ENCODE measurements at places on chromosomes 2 and 18.

DNA sequence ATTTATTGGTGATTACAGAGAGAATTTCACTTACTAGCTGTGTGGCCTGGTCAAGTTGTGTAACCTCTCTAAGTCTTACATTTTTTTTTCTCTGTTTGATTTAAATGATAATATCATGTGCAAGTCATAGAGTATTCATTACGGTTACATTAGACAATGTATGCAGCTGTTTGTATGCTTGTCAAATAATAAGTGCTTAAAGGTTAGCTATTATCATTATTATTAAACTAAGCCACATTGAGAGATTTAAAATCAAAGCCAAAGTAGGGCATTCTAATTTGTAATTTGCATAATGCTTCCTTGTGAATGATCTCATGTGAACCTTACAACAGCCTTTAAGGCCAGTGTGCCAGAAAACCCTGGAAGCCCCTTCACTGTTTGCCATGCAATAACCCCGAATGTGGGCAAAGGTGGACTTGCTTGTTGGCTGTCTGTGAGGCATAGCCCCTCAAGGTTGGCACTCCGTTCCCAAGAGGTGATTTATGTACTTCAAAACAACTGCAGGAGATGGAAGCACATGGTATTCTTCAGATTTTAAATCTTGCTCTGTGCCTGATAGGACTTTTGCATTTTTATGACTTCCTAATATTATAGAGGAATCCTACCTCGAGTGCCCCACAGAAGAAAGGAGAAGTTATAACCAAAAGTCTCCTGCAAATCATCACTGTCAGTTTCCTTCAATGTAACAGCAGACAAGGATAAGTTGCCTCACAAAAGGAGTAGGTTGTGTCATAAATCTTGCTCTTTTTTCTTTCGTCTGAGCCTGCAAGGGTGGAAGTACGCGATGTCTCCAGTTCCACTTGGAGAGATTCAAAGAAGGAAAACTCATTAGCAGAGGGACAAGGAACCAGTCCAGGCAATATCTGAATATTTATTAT, 272.0 kb downstream of the TGIF1 start:
- no peak for DNase-seq

DNA sequence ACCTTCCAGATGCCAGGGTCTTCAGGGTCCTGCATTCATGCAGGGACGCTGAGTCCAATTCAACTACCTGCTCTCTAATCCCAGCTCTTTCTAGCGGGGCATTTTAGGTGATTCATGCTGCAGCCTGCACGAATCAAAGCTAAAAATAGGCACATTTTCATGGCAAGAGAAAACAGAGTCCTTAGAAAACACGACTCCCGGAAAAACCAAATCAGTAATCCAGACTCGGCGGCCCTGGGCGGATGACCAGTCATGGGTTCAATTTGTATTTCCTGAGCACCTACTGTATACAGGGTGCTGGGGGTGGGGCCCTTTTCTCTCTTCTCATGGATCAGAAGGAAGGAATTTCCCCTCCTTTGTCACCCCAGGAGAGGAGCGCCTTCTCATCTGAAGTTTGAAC, 64.4 kb downstream of the LONRF2 start:
- no peak for DNase-seq

GRCh38 chr2:182854375-182855105, 11.9 kb downstream of the FRZB start:
- DNase-seq, result no peak

- DNase-seq, result no peak
Measured at GRCh38 chr18:58279504-58280175, 235.6 kb downstream of the NEDD4L start.

- DNase-seq, result no peak
Measured at GRCh38 chr2:237704501-237705434, 77.4 kb downstream of the LRRFIP1 start.

DNA sequence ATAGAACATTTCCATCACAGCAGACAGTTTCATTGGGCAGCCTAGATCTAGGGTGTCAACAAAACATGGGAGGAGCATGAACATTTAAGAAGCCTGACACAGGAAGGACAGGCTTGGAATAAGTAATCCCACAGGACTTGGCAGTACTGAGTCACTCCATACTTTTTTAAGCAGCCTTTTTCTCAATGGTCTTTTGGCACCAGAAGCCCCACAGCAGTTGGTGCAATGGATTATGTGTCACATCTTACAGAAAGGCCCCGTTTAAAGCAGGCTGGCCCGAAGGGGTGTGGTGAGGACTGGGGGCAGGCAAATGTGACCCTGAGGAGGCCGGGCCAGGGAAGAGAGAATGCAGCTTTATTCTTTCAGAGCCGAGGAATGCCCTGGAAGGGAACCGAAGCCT, 26.6 kb downstream of the SPTBN1 start:
- no peak for DNase-seq

DNA sequence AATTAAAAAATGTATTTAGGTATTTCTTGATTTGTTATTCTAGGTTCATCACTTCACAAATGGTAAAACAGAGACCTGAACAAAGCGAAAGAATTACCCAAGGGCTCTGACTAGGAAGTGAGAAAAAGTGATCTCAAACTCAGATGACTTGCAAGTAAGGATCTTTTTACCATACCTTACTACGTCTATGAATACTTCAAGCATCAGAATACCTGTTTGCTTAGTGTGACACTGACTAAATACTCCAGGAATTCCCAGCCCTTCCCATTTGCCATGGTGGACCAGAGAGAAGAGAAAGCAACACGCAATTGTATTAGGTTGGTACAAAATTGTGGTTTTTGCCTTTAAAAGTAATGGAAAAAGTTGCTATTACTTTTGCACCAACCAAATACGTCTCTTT, 35.8 kb upstream of the FIGN start:
- no peak for DNase-seq

Measured in CD4-positive, alpha-beta T cell treated with Interleukin-12 subunit alpha and Interleukin-12 subunit beta, for 1 hour (primary cell).